CD4-positive, alpha-beta T cell treated with Interferon alpha-2 for 1 hour (primary cell): ENCODE measurements at places on chromosomes 1 and 21.

GRCh38 chr21:15250384-15250783 is 185.6 kb upstream of the NRIP1 start:
- no peak for DNase-seq

GRCh38 chr1:108570128-108570527 is 10.2 kb downstream of the EEIG2 start:
- DNase-seq = peak; percentile 22

- no peak for DNase-seq
Observed at GRCh38 chr1:155695072-155695471, 6.2 kb downstream of the DAP3 start.

GRCh38 chr1:203638950-203639349 is 12.3 kb downstream of the ATP2B4 start:
- DNase-seq = no peak

DNA sequence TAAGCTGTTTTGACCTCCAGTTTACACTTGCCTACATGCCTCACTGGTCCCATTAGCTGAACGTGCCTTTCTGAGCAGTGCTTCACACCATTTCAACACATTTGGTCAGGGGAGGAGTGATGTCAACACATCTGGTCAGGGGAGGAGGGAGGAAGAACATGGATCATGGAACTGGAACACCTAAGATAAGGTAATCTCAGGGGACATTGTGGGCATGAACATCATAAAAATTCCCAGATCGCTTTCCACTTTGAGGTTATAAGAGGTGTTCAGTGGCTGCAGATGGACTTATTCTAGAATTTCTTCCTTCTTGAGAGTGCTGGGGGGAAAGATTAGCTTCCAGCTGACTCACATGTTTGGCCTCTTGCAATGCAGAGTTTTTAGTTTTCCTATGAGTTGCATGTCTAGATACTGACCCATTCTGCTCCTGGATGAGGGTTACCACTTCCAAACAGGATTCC is 2.0 kb downstream of the QSOX1 start:
- no peak for DNase-seq

GRCh38 chr1:243559575-243560162 is 290.4 kb downstream of the AKT3 start:
- DNase-seq = no peak

DNA sequence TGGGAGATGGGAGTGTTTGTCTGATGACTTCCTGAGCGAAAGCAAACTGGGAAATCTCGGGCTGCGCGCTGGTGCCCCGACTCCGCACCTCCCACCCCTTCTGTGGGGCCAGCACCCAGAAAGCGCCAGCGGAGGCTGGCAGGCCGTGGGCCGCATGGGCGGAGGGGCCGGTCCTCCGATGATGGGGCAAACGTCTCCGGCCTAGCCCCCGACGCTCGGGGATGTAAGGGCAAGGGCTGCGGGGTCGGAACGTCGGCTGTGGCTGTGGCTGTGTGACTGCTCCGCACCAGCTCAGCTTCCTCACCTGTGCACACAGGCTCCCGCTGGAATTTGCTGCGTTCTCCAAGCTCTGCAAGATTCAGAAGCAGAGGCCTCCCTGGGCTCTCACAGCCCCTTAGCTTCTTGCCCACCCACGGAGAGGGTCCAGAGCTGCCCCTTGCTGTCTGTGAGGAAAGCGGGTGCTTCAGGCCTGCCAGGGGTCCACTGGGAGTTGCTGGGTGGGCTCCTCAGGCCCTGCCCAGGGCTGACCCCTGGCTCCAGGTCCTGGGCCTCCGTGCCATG is 35.0 kb downstream of the COL18A1 start:
- DNase-seq = no peak

- DNase-seq = no peak
Observed at GRCh38 chr1:8666389-8667167, 150.9 kb downstream of the RERE start.

DNA sequence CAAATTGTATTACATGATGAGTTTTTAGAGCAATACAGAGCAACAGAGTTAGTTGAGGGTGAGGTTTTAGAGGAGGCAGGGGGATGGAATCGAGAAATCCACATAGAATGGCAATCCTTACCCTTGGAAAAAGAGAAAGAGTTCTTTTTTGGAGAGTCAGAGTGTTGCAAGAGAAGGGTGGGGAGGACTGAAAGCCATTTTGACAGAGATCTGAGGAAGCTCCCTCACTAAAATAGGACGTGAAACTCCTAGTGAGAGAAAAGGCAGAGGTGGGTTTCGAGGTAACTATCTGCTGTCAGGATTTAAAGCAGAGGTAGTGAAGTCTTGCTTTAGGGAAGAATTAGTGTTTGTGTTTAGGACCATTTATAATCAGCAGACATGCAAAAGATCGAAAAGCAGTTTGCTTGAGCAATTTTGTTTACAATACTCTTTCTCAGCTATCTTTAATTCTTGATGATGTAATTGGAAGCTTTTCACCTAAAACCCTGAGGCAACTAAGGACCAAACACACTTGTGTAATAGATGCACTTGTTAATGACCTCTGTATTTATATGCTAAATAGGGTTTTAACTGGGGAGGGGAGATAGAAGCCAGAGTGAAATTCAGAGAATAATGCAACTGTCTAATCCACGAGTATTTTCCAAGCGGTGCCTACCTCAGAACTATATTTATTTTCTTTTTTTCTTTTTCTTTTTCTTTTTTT is 20.0 kb downstream of the ADAMTS5 start:
- DNase-seq = no peak

DNA sequence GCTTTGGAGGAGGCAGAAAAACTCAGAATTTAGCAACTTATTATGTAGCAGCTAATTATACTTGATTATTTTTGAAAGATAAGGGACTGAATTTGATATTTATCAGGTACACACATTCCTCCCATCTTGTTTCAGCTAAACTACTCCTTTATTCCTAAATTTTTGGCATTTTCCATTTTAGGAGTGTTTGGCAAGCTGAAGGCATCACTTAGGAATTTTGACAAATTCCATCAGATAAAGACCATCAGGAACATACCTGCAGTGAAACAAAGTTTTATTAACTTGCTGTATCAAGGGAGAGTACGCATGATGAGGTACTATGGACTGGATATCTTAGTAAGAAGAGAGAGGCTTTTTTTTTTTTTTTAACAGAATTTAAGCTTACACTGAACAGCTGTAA is 1092.2 kb downstream of the PLA2G4A start:
- no peak for DNase-seq

DNA sequence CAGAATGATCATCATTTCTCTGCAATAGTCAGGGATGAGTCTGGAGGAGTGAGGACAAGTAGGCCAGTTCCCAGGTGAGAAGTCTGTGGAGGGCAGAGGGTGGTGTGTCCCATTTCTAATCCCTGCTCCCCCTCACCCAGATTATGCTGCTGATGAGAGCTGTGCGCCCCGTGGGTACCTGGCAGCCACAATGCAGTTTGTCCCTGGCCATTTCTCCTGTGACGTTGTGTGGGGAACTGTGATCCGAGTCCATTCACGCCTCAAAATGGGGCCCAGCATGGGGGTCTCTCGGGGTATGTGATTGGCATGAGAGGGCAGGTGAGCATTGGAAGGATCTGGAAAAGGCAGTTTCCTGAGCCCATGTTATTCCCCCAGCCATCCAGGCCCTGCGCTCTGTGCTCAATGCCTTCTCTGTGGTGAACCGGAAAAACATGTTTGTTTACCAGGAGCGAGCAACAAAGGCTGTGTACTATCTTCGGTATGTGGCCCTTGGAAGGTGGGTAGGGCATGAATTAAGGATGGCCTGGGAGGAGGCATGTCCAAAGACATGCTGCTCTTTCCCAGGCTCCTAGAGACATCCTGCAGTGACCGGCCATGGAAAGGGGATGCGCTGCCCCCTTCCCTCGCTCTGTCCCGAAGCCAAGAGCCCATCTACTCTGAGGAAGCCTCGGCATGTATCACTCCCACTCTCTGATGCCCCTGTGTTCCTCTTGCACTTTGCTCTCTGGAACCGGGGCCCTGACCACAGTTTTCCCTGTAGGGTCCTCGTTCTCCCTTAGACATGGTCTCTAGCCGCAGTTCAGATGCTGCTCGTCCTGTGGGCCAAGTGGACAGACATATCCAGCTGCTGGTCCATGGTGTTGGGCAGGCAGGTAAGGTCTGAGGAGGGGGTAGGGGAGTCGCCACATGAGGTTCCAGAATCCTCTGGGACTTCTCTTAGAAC is 16.4 kb downstream of the HYI start:
- DNase-seq = no peak

DNA sequence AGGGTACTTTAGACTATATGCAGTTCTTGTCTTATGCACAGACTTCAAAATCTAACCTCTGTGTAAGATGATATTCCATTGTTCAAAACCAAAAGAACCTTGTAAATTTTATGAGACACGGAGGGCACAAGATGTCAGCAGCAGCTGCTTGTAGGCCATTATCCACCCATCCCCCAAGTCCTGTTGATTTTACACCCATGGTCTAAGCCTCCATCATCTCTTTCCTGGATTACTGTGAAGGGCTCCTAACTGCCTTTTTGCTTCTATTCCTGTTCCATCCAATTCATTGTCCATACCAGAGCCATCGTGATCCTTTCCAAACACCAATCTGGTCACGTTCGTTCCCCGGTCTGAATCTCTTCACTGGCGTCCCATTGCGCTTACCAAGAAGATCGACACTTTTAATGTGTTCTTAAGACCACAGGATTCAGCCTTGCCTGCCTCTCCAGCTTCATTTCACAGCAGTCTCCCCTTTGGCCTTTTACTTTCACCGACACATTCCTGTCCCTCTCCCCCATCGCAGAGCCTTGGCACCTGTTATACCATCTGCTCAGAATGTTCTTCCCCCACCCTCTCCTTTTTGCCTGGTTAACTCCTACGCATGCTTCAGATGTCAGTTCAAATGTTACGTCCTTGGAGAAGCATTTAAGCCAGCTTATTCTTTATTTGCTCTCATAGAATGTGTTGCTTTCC is 107.3 kb upstream of the POU3F1 start:
- DNase-seq = no peak

DNA sequence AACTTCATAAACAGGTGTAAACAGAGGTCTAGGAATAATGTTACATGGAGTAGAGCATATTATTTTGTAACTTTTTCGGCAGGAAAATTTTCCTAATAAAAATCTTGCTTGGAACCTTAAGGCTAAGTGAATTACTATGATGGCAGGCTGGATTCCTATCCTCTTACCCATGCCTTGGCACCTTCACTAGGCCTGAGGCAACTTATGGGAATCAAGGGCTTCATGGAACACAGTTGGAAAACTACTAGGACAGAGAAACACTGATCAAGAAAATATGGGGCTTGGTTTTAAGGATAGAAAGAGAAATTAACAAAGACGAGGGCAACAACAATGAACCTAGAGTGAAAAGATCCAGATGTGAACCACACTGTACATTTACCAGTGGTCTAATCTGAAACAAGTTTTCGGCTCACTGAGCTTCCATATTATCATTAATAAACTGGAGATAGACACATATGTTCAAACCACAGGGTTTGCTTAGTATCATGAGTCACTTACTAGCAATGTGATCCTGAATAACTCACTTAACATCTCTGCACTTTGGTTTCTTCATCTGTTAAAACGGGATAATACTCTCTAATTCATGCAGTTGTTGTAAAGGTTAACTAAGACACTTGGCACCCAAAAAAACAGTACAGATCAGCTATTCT is 68.5 kb downstream of the GPATCH2 start:
- DNase-seq = no peak

DNA sequence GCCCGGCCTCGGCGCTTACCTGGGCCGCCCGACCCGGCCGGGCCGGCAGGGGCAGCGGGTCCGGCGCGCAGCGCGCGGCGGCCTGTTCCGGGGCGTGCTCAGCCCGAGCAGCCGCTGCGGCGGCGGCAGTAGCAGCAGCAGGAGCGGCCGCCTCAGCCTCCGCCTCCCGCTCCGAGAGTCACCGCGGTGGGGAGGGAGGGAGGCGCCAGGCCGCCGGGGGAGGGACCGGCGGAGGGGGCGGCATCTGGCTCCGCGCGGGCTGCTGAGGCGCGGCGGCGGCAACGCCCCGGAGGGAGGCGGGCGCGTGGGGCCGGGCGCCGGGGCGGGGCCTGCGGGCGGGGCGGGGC is at the start of gene CTNNBIP1:
TSS of gene CTNNBIP1 (minus strand) at position 194 of the 347 bp plus-strand sequence. CDS start 38,205 bp downstream, outside the sequence.
- no peak for DNase-seq

GRCh38 chr1:6330410-6330911 is 63.1 kb downstream of the ACOT7 start:
- DNase-seq = no peak

GRCh38 chr1:183319051-183319450 is 99.1 kb downstream of the NMNAT2 start:
- no peak for DNase-seq

DNA sequence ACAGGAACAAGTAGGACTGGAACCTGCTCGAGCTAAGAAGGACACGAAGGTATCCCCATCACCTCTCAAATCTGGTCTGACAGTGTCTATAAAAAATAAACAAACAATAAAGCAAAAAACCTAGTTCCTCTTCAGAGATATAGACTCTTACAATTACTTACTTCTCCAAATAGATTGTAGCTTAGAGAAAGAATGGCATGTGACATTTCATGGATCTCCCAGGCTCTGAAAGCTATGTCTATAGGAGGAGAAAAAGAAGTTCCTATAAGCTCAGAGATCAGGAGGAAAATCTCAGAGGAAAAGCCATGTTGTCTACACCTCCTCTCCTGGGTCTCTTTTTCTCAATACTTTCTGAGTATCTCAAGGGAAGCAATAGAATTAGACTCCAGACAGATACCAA is 12.3 kb upstream of the OR10J5 start:
- no peak for DNase-seq

GRCh38 chr1:62849031-62849430 is 65.1 kb downstream of the ATG4C start:
- no peak for DNase-seq

GRCh38 chr21:44566403-44566802 is 7.1 kb upstream of the KRTAP10-4 start:
- no peak for DNase-seq

- no peak for DNase-seq
Observed at GRCh38 chr1:92747735-92748134, 37.2 kb downstream of the EVI5 start.

- DNase-seq = no peak
Observed at GRCh38 chr1:226945106-226945857, 5.2 kb downstream of the COQ8A start.

- no peak for DNase-seq
Observed at GRCh38 chr1:61083013-61083806, 849 bp downstream of the NFIA start.

GRCh38 chr1:109472779-109473178 is 6.4 kb downstream of the SYPL2 start:
- DNase-seq = no peak

DNA sequence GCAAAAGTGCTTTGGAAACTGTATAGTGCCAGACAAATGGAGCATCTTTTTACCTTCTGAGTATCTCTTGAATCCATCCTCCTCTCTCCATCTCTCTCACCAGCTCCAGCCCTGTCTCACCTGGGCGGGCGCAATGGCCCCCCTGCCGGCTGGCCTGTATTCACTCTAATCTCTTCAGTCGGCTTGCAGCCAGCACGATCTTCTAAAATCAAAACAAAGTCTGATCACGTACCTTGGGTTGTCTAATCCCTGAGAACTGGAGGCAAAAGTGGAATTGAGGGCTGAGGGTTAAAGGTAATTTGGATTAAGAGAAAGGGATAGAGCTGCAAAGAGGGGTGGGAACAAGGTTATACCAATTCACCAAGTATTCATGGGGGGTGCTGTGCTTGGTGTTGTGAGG is 46.0 kb upstream of the LRRN2 start:
- no peak for DNase-seq
